Astrocyte of the hippocampus (primary cell): ENCODE measurements at places on chromosomes 13 and 19.
A peak's percentile ranks its signal among the peaks of the same experiment; 100 is the strongest.

- DNase-seq: no peak
Measured at GRCh38 chr19:47633517-47633916, 24.6 kb downstream of the BICRA start.

GRCh38 chr19:45471111-45471930, 3.5 kb downstream of the FOSB start:
- peak; percentile 22 for DNase-seq

- DNase-seq: no peak
Measured at GRCh38 chr13:110797230-110797877, 83.9 kb downstream of the ING1 start.

DNA sequence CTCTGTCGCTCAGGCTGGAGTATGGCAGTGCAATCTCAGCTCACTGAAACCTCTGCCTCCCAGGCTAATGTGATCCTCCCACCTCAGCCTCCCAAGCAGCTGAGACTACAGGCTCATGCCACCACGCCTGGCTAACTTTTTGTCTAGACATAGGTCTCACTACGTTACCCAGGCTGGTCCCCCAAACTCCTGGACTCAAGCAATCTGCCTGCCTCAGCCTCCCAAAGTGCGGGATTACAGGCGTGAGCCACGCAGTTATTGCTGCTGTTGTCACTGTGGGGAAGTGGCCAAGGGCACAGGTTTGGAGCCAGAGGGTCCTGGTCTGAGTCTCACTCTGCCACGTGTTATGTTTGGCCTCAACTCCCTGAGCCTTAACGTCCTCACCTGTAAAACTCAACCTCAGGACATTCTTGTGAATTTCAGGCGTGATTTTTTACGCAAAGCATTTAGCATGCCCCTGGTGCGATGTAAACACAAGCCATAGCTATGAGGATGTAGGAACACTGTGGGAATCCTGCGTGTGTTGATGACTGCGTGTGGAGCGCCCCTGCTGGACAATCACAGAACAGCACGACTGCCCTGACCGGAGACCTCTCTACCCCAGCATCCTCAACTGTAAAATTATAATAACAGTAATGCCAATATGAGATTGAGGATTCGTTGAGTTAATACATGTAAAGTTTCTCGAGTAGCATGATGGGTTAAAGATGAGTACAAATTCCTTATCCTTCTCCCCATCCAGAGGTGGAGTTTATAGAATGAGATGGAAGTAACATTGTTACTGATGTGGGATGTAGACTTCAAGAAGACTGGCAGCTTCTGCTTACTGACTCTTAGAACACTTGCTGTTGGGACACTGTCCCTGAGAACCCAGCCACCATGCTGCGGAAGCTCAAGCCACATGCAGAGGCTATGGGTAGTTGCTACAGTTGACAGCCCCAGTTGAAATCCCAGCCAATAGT, 41.8 kb upstream of the PNMA8B start:
- DNase-seq: peak; percentile 61

DNA sequence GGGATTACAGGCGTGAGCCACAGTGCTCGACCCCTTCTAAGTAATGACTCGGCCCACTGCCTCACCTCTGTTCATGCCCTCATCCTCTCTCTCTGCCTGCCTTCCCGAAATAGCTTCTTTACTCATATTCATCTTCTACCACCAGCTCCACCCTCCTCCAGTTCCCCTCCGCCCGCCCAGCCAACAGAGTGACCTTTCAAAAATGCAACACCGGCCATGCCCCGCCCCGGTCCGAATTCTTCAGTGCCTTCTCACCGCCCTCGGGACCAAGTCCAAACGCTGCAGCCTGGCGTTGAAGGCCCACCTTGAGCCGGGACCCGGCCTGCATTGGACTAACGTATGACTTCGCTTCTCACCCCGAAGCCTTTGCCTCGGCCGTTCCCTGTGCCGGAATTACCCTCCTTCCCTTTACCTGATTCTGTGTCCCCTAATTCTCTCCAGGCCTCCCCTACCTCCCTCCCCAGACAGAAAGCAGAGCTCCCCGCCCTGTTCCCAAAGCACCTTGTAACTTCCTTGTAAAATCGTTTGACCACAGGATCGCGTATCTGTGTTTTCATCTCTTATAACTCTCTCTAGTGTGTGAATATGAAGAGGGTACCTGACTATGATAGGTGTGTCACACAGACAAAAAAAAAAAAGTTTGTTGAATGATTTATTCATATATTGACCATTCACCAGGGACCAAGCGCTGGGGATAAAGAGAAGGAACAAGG, 8.1 kb upstream of the MUC16 start:
- no peak for DNase-seq

DNA sequence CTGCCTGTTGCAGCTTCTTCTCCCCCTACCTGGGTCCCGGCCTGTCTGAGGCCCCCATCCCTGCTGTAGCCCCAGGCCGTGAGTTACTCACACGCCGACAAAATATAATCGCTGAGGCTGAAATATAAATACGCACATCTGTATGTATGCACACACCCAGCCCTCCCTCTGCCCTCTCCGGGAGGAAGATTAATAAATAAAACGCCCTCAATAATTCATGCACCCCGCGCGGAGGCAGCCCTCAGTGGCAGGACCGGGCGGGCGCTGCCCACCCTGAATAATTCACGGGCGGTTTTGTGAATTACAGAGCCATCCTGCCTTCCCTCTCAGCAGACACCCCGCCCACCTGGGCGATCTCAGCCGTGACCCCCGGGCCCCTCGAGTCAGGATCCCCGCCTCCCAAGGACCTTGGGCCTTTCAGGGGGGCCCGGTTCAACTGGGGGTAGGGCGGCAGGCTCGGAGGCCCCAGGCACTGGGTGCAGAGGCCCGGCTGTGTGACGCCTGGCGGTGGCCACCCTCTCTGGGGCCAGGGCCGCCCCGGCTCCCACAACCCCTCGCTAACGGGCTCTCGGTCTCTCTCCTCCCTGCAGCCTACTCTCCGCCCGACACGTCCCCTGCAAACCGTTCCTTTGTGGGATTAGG, 24.2 kb downstream of the SMIM24 start:
- no peak for DNase-seq

DNA sequence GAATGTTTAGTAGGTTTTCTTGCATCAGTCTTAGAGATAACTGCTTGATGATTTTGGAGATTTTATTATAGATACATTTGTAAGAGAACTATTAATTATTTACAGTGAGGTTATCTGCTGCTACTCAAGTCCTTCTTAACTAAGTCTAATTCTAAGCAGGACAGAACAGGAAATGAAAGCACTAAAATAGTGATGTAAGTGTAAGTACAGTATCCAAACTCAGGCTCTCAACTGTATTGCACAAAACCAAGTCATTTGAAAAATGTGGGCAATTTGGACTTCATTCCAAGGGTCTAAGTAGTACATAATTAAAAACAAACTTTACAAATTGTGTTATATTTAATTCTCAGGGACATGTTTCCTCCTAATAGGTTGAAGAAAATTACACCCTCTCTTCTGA, 417.1 kb downstream of the ITGBL1 start:
- no peak for DNase-seq

- DNase-seq: no peak
Measured at GRCh38 chr13:30418717-30419459, 3.4 kb upstream of the UBE2L5 start.

GRCh38 chr19:2550431-2551171, 74.7 kb downstream of the GADD45B start:
- peak; percentile 47 for DNase-seq

GRCh38 chr13:27140060-27140459, 31.6 kb downstream of the USP12 start:
- no peak for DNase-seq

- no peak for DNase-seq
Measured at GRCh38 chr13:107643615-107644014, 571.7 kb downstream of the LIG4 start.

DNA sequence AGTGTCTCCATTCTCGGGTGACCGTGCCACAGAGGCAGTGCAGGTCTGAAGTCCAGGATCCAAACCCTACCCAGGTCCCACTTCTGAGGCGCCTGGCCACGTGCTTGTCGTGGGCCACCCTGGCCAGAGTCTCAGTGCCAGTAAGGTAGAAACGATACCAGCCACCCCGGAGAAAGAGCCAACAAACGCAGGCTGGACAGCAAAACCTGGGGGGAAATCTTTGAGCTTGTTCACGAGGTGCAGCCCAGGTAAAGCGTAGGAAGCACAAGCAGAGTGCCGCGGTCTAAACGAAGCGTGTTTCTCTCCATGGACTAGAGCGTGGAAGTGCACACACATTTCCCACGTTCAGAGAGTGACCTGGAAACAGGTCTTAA, 95.6 kb downstream of the ATP11A start:
- DNase-seq: no peak

DNA sequence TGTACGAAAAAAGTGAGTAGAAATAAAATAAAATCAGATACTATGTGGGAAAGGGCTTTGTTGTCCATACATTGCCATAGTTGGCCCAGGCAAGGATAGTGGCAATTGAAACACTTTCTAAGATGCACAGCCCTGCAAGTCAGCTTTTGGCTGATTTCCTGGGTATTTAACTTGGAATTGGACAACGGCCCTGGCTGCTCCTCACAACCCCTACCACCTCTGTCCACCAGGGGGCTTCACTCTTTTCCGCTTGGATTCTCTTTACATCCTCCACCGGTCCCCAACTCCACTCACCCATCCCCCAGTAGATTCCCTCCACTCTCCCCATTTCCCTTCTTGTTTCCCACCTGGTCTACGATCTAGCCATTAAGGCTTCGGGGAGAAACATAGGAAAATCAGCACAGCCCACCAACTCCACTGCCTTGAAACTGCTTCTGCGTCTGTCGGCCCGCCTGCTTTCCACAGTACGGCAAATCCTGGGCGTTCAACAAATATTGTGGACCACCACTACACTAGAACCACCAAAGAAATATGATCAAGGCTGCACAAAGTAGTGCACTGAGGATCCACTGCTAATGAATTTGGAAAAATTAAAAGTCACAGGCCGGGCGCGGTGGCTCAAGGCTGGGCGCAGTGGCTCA, 48.6 kb upstream of the GTF3A start:
- peak; percentile 81 for DNase-seq

DNA sequence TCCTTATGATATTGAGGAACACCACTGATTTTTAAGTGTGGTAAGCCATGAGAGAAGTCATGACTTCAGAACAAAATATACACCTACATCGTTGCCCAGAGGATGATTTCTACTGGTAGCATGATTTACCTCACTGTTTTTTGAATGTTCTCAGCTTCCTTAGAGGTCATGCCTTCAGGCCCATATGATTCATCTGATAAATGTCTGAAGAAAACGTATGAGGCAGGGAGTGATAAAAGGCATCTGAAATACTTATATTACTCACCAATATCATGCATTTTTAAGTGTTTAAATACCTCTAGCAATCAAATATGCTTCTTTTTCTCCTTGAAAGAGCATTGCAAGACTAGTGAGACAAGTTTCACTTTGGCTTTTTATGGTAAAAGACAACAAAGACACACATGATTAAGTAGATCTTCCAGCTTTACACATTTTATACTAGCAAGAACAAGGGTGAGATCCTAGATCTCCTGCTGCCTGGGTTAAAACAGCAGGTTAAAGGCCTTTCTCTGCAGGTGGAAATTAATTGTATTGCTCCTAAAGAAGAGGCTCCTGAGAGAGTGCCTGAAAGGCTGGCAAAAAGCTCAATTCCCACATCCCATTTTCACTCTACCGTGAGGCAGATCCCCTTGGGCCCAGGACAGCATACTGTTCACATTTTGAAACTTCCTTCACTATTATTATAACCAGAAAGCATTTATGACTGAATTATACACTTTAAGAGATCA, 432.4 kb downstream of the SLITRK1 start:
- peak; percentile 20 for DNase-seq

GRCh38 chr19:35083691-35084508, 31.7 kb upstream of the FXYD3 start:
- no peak for DNase-seq

DNA sequence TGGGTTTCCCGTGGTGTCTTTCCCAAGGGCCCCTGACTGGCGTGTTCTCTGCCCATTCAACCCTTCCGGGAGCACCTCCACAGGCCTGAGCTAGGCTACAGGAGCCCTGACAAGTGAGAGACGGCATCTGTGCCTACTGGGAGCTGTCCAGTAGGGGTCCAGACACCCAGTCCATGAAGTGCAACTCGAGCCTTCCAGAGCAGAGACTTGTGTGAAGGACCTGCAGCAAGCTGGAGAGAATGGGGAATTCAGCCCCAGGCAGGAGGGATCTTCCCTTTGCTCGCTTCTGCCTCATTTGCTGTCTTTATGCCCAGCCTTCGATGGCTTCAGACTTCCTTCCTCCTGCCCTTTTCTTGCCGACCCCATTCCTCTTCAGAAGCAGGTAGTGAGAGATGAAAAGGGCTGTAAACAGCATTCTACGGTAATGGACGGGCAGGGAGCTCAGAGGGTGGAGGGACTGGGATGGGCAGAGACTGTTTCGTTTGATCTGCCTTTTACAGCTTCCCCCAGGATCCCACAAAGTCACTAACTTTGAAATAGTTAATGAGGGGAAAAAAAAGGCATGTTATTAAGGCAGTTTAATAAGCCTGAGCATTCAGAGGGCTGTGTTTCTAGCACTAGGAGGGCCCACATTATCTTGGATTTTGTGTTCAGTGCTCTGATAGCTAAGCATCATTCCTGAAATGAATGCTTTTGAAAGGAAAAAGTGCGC, 327.6 kb downstream of the FGF9 start:
- DNase-seq: no peak

DNA sequence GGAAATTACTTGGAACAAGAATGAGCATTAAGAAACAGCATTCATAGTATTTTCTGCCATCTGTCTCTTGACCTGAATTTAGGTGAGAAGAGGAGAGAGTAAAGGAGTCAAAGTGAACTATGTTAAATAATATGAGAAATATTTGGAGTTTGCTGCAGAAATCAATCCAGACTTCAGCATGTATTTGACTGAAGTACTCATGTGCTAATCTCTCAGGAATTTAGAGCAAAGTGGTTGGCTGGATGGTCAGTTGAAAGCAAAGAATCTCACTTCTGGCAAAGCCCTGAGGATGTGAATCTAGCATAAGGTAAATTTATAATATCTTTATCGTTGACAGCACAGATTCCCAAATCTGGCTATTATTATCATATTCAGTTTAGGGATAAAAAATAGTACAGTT, 394.3 kb downstream of the PCDH17 start:
- DNase-seq: peak; percentile 52

DNA sequence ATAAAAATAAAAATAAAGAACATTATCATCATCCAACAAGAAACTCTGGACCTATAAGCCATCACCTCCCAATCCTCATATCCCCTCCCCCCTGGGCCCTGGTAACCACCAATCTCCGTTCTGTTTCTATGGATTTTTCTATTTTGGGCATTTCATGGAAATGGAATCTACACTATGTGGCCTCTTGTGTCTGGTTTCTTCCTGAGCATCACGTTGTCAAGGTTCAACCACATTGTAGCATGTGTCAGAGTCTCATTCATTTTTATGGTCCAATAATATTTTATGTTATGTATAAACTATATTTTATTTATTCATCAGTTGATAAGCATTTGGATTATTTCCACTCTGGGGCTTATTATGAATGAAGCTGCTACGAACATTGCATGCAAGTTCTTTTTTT, 26.9 kb downstream of the SULT2B1 start:
- DNase-seq: peak; percentile 19

- no peak for DNase-seq
Measured at GRCh38 chr13:60012488-60012887, 151.2 kb downstream of the DIAPH3 start.

- DNase-seq: no peak
Measured at GRCh38 chr13:100530671-100531213, 57.8 kb downstream of the GGACT start.

GRCh38 chr19:9044449-9044848, 34.2 kb upstream of the MUC16 start:
- no peak for DNase-seq
